ENCODE measurements at places on chromosomes 3 and 15.

DNA sequence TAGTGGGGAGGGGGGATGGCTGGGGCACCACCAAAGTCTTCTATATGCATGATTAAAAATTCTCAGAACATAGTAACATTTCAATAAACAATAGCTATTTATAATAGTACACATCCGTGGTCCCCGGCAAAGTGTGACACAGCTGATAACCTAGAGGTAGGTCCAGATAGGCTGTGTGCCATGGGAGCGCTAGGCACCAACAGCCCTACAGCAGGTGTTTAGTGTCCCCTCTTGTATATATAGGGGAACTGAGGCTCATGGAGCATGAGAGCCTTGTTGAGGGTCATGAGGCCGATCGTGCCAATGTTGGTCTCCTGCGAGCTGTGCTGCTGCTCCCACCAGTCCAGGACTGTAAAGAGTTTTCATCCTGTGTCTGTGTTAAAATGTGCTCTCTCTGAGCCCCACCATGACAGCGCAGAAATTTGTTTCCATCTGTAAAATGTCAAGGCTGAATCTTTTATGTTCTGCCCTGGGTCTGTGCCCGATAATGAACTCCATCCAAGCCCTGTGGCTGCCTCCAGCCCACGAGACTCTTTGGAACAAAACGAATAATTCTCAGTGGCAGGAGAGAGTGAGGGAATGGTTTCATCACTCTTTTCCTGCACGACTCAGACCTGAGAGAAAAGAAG lies 14.5 kb downstream of the TMEM158 start:
- DNase-seq: no peak

- no peak for DNase-seq
These were observed 63.2 kb upstream of the SPPL2A start for GRCh38 chr15:50828610-50829206.

DNA sequence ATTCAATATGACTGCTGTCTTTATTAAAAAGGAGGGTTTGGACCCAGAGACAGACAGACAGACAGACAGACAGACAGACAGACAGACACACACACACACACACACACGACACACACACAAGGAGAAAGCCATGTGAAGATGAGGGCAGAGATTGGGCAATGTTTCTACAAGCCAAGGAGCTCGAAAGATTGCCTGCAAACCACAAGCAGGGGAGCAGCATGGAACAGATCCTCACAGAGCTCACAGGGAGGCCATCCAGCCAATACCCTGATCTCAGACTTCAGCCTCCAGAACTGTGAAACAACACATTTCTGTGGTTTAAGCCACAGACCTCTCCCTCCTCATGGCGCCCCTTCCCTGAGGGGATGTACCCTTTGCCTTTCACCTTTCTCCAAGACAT lies 35.8 kb upstream of the ABHD2 start:
- DNase-seq: no peak

- no peak for DNase-seq
These were observed 774 bp upstream of the CNOT10 start for GRCh38 chr3:32684029-32684799.

DNA sequence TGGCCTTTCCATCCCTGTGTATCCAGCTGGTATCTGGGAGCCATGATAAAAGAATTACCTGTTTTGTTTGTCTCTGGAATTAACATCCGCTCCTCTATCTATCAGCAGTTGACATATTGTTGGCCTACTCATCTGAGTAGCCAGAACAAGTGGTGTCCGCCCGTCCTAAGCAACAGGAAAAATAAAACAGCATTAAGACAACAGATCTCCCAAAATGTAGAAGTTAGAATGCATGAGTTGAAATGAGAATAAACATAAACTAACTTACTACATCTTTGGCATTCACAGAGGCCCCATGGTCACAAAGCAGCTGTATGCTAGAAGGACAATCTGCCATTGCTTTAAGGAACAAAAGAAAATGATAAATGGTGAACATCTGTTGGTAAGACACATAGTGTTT lies 75.9 kb downstream of the UACA start:
- no peak for DNase-seq

GRCh38 chr15:71386448-71387236 lies 271.4 kb downstream of the THSD4 start:
- no peak for DNase-seq

GRCh38 chr3:120468635-120469295 lies 18.0 kb upstream of the FSTL1 start:
- no peak for DNase-seq

- DNase-seq: no peak
These were observed 21.4 kb downstream of the CHDH start for GRCh38 chr3:53824795-53825194.

DNA sequence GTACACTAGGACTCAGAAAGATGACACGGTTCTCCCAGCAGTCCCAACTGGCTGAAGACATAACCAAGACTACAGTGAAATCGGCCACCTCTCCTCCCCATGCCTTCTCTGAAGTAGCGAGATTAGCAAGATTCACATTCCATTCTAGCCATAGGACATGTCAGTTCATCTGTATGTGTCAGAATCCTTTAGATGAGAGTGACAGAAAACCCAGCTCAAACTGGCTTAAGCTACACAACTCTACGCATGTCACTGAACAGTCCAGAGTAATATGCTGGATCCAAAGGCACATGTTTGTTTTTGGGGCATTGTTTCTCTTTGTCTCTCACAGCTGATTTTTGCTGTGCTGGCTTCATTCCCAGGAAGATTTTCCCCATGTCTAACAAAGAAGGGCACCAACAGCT lies 75.8 kb downstream of the RARB start:
- DNase-seq: no peak

GRCh38 chr15:58438956-58439355 lies 7.2 kb downstream of the LIPC start:
- peak; percentile 50 for DNase-seq

DNA sequence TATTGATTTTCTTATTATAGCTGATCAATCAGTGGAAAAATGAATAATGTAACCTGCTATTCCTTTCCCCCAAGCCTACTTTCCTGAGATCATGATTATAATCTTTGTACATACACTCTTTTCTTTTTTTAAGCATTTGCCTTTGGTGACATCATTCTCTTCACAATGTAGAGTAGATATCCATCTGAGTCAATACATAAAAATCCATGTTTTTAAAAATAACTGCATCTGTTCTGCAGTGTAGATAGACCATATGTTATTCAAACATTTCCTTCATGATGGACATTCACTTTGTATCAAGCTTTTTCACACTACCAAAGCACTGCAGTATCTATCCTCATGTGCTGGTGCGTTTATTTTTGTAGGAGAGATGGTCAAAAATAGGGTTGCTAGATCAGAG lies 211.1 kb downstream of the PTPRG start:
- DNase-seq: no peak

DNA sequence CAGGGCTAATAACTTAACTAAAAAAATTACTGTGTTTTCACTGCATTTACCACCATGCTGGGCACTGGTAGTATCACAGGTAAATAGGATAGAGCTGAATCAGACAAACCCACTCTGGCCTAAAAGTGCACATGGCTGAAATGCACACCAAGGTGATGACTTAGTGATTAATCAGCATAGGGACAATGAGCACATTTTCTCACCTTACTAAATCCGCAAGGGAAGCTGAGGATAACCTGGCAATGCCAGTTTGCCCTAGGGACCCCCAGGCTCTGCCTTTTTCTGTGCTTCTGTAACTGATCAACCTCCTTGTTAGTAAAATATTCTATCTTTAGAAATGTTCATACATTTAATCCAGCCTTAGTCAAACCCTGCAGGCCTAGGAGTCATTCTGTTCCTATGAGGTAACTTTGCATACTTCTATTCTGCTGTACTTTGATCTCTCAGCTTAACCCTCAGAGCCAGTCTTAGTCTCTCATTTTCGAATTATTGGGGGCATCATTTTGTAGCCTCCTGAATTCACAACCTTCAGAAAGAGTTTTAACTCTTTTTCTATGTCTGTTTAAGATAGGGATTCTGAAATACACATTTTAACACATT lies 562.9 kb upstream of the KCNMB2 start:
- DNase-seq: no peak

- no peak for DNase-seq
These were observed 150.8 kb upstream of the DPH6 start for GRCh38 chr15:35696767-35697231.

DNA sequence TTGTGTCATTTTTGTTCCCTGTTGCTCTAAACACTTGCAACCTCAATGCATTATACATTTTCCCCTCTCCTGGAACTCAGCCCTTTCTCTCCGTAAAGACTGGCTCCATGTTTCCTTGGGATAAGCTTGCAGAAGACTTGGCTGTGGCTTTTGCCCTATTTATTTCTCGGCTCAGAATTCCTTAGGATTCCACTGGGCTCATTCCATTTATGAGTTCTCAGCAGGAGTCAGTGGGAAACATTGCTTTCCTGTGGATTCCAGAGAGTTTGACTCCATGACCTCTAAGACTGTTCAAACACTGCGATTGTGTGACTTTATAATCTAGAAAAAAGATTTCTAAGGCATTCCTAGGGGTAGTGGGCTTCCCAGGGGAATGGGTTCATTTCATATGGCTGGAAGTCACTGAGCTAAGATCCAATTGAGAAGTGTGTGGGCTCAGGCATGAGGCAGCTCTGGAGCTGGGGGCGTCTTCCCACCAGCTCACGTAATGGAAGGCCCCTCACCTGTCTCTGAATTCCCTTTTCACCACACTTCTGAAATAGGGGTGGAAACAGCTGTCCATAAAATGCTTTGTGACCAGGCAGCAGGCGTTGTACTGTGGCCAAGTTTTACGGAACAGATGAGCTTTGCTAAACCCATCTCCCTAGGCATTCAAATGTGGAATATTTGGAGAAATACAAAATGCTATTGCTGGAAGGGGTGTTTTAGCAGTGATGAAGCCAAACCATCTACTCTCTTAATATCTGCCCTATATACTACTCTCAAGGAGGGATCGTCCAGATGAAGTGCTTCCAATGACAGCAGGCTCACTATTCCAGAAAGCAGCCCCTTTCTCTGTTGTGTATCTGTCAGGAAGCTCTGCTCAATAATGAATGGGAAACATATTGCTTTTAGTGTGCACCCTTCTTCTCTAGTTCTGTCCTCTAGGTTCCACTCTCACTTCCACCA lies 91.8 kb upstream of the BCL6 start:
- no peak for DNase-seq

DNA sequence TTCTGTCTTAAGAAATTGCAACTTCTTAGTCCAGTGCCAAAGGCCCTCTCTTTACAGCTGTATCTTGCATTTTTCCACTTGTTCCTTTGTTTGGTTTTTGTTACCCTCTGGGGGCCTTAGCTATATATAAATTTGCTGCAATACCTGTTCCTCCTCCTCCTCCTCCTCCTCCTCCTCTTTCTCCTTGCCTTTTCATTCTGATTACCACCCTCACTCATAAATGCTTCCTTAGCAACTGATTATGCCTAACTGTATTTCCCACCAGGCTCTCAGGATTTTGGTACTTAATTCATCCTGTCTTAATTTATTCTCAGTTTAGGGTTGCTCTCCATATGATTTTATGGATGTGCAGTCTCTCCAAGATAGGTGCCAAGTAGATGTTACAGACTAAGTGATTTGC lies 65.7 kb downstream of the SLMAP start:
- no peak for DNase-seq
